NCI-H1092 treated with DMSO at 0.1 percent for 48 hours (cell line): ENCODE measurements at places on chromosomes 6 and 20.

DNA sequence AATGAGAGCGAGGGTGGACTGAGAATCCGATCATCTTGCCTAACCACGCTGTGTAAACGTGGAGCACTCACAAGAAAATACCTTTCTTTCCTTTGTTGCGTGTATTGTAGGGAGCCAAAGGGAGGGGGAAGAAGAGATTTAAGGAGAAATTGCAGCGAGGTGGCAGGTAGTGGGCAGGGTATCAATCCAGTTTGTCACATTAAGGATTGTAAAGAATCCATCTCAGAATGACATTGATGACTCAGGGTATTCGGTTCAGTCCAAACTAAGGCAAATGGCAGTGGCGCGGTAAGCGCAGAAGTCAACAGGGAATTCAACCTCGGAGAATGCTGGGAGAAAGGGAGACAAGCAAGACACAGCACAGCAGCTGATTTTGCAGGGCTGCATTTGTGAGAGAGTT is 146.2 kb downstream of the ID4 start:
- DNase-seq = no peak

- peak; percentile 18 for DNase-seq
These were observed 211.3 kb downstream of the FARS2 start for GRCh38 chr6:5472571-5472970.

DNA sequence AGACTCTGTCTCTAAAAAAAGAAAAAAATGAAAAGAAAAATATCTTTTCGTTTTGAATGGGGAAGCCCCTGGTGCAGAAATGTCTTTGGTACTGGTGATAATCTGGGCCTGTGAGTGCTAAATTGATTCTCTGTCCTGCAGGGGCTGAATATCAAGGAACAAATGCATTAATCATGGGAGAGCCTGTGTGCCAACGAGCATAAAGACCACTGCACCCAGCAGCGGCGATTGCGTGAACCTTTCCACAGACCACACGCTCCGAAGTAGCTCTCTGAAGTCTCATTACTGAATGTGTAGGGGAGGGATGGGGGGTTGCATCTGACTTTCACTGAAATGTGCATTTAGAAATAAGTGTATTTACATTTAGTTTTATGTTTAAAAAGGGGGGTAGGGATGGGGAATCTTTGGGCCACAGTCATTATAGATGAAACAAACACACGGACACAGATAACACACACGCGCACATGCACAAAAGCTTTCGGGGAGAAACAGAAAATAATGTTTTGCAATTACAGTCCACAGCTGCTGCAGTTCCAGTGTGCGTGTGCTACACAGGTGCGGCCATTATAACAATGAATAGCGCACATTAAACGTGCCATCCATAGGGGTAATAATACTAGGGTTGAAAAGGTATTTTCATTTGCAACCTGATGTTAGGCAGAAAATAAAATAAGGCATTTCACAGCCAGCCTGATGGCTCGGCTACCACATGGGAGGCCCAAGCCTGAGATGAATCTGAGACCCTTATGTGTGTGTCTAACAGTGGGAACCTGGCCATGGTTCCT is 154.0 kb downstream of the MBOAT1 start:
- DNase-seq = peak; percentile 65

- DNase-seq = no peak
These were observed 378.7 kb upstream of the SOX4 start for GRCh38 chr6:21214738-21215448.

- DNase-seq = no peak
These were observed 28.8 kb upstream of the ME1 start for GRCh38 chr6:83459663-83460062.
